ENCODE measurements at places on chromosomes 7 and 10. TPM values are rescaled to one million over a fixed set of nuclear protein-coding genes. Genes with fewer than 3 reads are reported as not detected.

C10orf105 gene
- 0.18 TPM for polyA plus RNA-seq

ZNF438 gene
- polyA plus RNA-seq, result 6.7 TPM

AGR2 gene
- polyA plus RNA-seq, result 74.6 TPM

PIK3CG gene
- polyA plus RNA-seq, result 2.8 TPM

GIMAP6 gene
- 14.6 TPM for polyA plus RNA-seq

CFTR gene
- 5.6 TPM for polyA plus RNA-seq

PVRIG gene
- polyA plus RNA-seq, result 2.2 TPM

ATOH7 gene
- polyA plus RNA-seq, result 1.8 TPM

VWDE gene
- polyA plus RNA-seq, result 6.7 TPM

- DNase-seq, result no peak
Observed at GRCh38 chr10:33298110-33298509, 36.4 kb downstream of the NRP1 start.

GRCh38 chr7:98329100-98329790 lies 47.8 kb downstream of the BRI3 start:
- no peak for DNase-seq

GRCh38 chr10:60537697-60538096 lies 148.0 kb upstream of the ANK3 start:
- DNase-seq, result no peak

- no peak for DNase-seq
Observed at GRCh38 chr10:107553470-107553869, 389.0 kb upstream of the SORCS1 start.

- DNase-seq, result no peak
Observed at GRCh38 chr10:132460691-132461090, 63.7 kb downstream of the PWWP2B start.

- no peak for DNase-seq
Observed at GRCh38 chr10:48805411-48805810, 120.7 kb downstream of the WDFY4 start.

GRCh38 chr7:103989200-103989784 lies at the start of gene RELN:
Gene RELN, minus strand, starts transcription at chr7:103989658. Its CDS starts 302 bp downstream, at chr7:103989356.
- DNase-seq, result peak; percentile 1

- DNase-seq, result no peak
Observed at GRCh38 chr7:143265017-143265693, 1.9 kb downstream of the GSTK1 start.

DNA sequence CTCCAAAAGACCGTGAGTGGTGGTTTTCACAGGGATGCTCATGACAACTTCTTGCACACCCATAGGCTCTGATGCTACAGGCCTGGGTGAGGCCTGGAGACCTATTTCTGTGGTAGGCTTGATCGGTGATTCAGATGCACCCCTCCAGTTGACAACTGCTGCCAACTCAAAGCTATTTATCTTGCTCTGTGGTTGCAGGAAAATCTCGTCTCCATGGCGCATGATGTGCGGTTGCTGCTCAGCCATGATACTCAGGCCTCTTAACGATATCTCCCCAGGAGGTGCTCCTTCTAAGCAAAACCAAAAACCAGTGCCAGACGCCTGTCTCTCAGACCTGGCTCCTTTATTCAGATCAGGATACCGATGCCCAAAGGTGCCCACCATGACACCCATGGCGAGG lies 31.4 kb downstream of the C10orf90 start:
- DNase-seq, result no peak

DNA sequence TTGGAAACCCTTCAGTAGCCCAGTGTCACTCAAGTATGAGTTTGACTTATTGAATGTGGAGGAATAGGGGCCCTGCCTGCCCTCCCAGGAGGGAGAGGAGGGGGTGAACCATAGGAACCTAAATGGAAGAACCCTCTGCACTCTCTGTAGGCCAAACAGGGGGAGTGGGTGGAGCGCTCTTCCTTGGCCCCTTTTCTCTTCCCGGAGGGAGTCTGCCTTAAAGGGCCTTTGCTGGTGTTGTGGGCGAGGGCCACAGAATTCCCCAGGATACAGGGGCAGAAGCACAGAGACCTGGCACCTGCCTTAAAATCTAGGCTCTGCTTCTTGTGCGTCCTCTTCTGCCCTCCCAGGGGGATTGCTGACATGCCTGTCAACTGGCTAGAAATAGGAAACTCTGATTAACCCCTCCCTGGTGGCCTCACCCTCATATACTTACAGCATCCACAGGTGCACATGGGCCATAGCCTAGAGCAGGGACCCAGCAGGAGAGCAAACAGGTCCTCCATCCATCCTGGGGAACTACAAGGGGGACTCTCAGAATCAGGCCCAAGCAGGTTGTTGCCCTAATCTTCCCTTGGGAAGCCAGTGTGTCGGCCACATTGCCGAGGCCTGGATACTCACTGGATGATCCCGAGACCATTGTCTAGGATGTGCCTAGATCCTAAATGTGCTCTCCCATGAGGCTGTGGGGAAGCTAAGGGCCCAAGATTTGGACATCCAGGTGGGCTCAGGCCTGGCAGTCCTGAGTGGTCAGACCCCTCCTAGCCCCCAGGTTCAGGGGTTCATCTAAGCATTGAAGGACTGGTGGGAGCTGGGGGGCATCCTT lies 3.4 kb downstream of the TRIM8 start:
- DNase-seq, result no peak

GRCh38 chr10:14481752-14482151 lies 151.0 kb upstream of the FRMD4A start:
- no peak for DNase-seq

DNA sequence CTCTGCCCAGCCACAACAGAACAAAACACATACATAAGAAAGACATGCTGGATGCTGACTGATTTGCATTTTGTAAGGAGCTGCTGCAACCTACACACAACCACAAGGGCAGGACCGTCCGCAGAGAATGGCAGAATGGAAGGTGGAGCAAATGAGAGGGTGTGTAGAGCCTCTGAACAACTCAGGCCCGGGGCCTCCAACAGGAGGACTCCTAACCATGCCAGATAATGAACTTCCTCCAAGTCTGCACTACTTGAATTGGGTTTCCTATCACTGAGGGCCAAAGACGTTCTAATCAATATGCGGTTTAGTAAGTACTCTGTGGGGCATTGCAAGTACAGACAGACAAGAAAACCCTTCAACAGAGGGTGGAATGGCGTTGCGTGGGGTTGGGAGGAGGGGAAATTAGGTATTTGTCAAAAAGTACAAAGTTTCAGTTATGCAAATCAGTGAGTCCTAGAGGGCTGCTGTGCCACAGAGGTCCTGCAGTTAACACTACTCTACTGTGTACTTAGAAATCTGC lies 14.6 kb downstream of the VOPP1 start:
- no peak for DNase-seq

DNA sequence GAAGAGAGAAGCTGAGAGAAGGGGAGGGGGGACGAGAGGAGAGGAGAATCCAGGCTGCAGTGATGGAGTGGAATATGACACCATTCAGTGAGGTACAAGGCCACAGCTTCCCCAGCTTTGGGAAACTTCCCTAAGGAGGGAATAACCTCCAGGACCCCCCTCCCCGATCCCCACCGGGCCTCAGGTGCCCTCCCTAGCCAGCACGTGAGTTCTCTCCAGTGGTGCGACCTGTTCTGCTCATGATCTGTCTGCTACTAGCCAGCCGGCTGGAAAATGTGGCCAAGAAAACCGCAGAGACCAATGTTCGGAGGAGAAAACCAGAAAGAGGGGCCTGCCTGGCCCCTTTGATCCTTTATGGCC lies 39.9 kb upstream of the AGK start:
- DNase-seq, result no peak

- DNase-seq, result peak; percentile 18
Observed at GRCh38 chr10:121734589-121735045, 136.4 kb upstream of the FGFR2 start.

Data from renal cortex interstitium (tissue), 15 donors.